ENCODE measurements at places on chromosomes 5 and 9.

DNA sequence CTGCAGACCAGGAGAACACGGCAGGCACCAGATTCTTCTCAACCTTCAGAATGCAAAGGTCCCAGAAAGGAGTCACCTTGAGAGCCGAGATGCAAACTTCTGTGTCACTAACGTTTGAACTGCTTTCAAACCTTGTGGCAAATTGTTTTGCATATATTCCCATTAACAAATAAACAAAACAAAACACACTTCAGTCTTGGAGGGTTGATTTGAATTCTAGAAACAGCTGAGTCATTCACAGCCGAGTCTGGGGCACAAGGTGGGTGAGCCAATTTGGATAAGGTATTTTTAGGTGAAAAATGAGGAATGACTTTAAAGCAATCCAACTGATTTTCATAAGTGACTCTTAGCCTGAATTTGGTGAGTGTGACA is 38.8 kb upstream of the ANKRD33B start:
- no peak for DNase-seq

DNA sequence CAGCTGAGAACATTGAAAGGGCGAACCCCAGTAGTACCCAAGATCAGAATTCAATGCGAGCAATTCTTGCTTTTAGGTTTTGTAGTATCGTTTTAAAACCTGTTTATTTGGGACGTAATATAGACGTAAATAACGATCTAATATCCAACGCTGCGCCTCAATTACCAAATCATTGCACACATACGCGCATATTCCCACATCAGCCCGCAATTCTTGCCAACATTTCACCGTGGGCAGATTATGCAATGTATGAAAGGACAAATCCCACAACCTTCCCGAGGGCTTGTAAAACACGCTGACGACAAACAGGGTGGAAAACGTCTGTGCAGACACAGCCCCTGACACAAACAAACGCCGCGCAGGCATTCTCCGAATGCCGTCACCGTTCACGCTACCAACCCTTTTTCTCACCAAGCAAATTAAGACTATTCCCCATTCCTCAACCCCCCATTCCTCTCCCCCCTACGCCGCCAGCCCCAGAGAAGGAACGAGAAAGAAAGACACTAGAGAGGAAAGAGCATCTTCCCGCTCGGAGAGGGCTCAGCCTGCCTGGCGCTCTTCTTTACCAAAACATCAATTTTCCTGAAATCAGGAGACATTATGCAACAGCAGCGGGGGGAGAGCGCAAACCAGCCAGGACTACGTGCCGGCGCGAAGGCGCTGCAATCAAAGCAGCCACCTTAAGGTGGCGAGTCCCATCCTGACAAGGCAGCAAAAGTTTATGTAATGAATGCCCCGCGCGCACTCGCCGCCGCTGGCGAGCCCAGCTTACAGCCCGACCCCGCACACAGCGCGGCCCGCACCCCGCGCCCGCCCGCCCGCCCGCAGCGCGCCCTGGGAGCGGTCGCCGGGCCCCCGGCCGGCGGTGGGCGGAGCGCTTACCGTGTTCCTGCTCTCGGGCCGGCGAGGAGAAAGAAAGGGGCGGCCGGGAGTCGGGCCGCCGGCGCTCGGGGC is 597 bp downstream of the NFIL3 start:
- DNase-seq = peak; percentile 21

DNA sequence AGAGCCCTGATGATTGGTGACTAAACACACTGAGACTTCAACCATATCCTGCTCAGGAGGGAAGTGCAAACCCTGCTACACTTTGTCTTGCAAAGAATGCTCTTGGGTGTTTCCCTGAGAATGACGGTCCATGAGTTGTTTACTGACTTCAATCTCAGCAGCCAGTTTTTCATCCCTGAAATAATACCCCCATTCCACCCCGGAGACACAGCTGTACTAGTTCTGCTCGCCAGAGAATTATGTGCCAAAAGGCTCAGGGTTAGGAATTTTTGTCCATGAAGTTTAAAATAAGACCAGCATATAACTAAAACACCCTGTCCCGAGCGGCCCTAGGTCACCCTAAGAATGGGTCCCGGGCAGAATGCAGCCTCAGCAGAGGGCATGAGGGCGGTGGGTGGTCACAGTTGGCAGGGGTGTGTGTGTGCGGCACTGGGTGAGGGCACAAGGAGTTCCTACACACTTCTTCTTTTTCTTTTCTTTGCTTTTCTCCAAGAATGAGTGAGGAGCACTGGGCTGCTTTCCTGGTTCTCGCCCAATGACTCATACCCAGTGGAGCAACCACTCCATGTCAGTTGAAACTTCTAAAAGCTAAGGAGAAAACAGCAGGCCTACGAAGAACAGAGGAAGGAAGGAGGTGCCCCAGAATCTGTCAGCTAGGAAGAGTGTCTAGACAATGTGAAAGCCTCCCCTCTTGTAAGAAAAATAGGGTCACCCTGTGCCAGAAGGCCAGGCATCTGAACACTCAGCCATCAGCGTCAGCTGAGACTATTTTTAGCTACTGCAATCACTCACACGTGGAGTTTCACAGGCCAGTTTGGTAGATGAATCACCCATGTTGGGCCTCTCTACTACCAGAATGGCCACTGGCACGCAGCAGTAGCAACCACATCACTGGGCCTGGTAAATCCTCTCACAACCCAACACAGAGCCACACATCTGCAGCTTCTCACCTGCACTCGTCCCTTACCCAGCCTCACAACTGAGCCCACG is 105.9 kb downstream of the DPYSL3 start:
- DNase-seq = no peak

DNA sequence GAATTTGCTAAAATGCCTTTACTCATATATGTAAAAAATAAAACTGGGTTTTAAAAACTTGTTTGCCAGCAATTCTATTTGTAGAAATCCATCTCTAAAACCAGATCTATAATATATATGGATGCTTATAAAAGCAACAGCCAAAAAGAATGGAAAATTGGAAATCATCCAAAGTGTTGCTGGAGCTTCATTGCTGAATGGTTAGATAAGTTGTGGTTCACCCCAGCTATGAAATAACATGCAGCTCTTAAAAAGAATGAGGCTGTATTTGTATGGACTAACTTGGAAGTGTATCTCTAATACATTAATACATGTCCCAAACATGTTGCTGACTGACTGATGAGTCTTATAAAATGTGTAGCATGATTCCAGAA is 76.2 kb downstream of the STK10 start:
- no peak for DNase-seq

DNA sequence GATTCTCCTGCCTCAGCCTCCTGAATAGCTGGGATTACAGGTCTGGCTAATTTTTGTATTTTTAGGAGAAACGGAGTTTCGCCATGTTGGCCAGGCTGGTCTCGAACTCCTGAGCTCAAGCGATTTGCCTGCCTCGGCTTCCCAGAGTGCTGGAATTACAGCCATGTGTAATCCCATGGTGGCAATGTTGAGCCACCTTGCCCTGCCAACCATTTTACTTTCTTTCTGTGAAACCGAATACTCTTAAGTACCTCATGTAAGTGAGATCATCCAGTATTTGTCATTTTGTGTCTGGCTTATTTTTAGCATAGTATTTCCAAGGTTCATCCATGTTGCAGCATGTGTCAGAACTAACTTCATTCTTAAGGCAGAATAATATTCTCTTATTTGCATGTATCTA is 8.2 kb downstream of the PRRC2B start:
- DNase-seq = no peak

GRCh38 chr5:93438124-93438523 is 142.9 kb downstream of the NR2F1-AS1 start:
- no peak for DNase-seq

DNA sequence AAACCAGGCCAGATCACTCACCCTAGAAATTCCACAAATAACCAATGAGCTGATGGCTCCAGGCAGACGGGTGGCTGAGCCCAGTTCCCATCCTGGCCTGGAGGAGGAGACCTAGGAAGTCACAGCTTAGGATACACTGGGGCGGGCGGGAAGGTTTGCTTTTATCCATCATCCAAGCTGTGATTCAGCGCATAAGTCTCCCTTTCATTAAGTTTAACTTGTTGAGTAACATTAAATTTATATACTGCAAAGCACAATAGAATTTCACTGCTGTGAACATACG is 55.7 kb downstream of the THBS4 start:
- DNase-seq = no peak

DNA sequence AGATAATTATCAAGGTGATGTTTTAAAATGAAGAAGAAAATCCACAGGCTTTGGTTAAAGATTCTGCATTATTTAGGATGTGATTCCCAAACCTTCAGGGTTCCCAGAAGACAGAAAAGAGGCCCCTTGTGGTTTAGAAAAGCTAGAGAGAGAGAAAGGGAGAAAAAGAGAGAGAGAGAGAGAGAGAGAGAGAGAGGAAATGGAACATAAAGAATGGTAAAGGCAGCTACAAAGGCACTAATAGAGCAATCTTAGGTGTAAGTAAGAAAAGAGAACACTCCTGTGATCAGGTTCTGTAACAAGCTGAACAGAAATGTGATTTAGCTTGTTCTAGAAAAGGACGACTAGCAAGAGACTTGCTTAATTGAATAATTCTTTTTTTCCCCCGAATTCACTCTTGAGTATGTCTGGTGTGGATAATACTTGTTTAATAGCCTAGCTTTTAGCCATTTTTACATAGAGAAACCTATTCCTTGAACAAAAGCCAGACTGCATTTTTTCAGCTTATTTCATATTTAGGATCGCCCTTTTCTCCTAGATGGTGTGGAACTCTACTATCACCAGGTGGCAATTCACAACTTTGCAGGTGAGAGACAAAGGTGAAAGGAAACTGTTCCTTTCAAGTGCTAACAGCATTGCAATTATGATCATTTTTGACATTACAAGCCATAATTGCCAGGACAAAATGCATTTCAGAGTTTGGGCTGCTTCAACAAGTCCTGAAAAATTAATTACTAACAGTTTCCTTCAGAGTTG is 57.6 kb upstream of the SH3GL2 start:
- no peak for DNase-seq

- DNase-seq = no peak
Observed at GRCh38 chr5:180977852-180978251, 10.8 kb upstream of the BTNL3 start.

- DNase-seq = no peak
Observed at GRCh38 chr5:14615365-14615764, 33.8 kb downstream of the OTULINL start.

DNA sequence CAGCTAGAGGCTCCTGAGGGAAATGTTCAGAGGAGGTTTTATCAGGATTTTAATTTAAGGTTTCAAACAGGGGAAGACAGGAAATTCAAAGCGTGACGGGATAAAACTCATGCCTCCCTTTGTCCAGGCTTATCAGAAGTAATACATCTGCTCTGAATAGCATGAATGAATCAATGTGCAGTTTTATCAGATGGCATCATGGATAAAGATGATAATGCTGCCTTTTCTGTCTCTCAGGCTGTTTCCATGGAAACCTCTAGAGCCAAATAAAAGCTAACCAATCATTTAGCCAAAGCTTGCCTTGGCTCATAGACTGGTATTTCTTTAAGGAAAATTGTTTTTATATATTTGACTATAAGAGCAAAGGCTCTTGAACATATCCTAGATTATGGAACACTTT is 16.4 kb downstream of the MFAP3 start:
- DNase-seq = no peak

GRCh38 chr9:79757881-79758669 is 186.3 kb downstream of the TLE4 start:
- DNase-seq = no peak

DNA sequence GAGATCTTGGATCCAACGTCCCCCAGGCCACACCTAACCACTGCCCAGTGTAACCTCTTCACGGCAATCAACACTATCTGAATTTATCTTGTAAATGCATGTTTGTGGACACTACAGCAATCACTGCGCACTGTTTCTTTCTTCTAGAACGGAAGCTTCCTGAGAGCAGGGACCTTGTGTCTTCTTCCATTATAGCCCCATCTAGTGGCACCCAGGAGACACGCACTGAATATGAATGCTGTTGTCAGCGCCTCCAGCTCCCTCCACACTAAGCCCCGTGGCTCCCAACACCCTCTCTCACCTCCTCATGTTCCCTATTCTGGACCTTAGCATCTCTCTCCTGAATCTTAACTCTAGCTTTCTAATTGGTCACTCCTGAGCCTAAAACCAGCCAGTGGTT is 72.7 kb downstream of the SMIM23 start:
- DNase-seq = no peak

DNA sequence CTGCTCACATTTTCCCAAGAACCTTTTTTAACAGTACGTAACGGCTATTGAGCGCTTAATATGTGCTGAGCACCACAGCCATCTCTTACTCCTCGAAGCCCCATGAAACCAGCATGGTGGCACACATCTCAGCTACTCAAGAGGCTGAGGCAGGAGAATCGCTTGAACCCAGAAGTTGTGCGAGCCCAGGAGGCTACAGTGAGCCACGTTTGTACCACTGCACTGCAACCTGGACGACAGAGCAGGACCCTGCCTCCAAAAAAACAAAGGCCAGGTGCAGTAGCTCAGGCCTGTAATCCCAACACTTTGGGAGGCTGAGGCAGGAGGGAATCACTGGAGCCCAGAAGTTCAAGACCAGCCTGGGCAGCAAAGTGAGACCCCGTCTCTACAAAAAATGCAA is 28.2 kb downstream of the AQP7 start:
- DNase-seq = no peak

DNA sequence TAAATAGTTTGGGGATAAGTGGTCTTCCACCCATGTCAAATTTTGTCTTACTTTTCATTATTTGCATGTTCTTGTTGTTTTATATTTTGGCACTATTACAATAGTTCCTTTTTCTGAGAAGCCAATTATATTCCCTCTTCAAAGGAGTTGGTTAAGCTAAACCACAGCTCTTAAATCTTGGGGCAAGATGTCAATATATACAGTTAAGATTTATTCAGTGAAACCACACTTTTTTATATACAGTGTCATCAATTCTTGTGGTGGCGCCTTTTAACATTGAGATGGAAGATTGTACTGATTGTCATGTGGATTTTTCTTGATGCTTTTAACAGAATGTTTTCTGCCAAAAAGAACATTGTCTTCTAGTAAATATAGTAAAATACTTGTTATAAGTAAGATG is 104.1 kb downstream of the MTREX start:
- no peak for DNase-seq

DNA sequence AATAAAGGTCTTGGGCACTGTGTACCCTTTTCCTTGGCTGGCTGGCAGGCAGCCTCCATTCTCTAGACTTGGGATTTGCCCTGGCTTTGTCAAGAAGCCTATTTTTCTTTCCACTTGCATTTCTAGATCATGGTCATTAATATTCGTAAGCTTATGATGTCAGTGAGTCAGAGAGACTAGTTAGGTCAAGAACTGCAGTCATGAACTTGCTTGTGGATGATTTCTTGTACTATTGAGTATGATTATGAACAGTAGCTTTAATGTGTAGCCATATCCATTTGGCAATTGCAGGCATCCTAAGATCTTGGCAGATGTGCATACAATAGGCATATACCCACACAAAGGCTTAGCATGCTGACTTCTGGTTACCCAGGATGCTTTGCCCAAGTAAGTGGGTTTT is 186.8 kb upstream of the CLINT1 start:
- DNase-seq = no peak

DNA sequence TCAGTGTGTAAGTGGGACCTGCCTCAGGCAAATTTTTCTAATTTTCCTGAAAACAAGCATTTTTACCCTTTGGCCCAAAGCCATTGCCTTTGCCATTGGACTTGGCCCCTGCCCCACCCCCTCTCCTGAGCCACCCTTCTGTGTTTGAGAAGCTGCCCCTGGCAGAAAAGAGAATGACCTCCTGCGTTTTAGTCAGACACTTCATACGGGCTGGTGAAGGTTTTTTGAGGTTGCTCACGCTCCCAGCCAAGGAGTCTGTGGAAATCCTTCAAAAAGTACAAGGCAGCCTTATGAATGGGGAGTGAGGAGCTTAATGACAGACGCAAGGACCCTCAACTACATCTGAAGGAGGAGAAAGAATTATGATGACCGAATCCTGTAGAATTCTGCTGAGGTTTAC is 308.9 kb downstream of the SLIT3 start:
- no peak for DNase-seq

- DNase-seq = no peak
Observed at GRCh38 chr5:1504069-1504595, 19.6 kb downstream of the LPCAT1 start.

All from stimulated activated CD4-positive, alpha-beta T cell treated with anti-CD3 and anti-CD28 coated beads, Interleukin-1b, Interleukin-23, amount 100 ng/mL, for 1 hour (primary cell).